T-helper 2 cell (primary cell): ENCODE measurements at places on chromosomes 6 and 20.

DNA sequence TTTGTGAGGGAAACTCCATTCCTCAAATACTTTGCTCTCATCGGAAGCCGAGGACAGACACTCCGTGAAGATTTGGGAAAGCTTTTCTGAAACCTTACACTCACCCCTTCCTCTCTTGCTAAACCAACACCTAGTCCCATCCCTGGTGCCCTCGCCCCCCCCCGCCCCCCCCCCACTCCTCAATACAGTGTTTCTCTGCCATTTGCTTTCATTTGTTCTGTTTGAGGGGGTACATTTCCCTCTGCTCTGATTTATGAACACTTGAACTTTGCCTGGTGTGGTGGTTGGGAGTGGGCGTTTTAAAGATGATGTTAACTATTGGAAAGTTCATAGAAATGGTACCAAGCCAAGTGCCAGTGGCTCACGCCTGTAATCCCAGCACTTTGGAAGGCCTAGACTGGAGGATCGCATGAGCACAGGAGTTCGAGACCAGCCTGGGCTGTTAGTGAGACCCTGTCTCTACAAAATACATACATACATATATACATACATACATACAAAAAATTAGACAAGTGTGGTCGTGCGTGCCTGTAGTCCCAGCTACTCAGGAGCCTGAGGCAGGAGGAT, 1.1 kb downstream of the RAB32 start:
- DNase-seq = no peak

DNA sequence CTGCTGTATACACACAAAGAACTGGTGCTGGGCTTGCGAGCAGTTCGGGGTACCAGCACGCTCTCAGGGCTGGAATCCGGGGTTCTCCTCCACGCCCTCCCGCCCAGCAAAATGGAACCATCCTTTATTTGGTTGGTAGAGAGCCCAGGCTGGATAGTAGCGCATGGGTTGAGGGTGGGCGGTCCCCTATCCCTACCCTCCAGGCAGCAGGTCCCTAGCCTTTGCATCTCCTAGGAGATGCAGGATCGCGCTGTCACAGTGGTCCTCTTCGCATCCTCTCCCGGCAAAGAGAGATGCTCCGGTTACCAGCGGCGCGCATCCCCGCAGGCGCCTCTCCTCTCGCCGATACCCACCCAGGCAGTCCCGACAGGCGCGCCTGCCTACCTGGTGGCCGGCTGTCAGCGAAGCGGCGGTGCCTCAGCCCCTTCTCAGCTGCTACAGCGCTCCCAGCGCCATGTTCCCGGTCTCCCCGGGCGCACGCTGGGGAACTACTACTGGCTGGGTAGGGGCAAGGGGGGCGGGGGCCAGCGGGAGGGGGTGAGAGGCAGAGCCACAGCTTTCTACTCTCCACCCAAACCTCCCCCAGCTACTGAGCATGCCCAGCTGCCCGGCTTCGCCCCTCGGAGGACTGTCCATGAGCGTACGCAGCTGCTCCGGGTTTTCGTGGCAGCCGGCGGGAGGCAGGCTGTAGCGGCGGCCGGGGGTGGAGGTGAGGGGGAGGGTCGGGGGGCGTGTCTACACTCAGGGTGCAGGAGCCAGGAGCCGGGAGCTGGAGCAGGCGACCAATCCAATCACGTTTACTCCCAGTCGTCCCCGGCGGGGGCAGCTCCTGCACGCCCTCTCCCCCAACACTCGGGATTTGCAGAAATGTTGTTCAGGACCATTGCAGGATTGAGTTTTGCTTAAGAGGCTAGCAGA, at the start of gene PAK5:
PAK5 (minus strand) TSS at position 699 of the 918 bp plus-strand sequence. CDS start 194,748 bp downstream, outside the sequence.
- no peak for DNase-seq

DNA sequence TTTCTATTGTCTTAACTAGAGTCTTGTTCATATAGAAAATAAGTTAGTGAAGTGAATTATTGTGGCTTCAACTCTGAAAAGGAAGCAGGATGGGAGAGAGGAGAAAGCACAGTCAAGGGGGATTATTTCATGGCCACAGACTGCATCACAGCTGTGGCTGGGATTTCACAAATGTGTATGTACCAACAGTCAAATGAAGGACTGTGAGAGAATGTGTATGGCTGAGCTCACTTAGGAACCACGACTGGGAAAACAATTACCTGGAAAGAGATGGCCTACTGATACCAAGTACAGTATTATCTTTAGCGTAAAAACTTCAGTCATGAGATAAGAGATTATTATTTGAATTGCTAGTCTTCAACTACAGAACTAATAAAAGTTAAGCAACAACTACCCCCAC, 54.9 kb downstream of the SESN1 start:
- DNase-seq = no peak

DNA sequence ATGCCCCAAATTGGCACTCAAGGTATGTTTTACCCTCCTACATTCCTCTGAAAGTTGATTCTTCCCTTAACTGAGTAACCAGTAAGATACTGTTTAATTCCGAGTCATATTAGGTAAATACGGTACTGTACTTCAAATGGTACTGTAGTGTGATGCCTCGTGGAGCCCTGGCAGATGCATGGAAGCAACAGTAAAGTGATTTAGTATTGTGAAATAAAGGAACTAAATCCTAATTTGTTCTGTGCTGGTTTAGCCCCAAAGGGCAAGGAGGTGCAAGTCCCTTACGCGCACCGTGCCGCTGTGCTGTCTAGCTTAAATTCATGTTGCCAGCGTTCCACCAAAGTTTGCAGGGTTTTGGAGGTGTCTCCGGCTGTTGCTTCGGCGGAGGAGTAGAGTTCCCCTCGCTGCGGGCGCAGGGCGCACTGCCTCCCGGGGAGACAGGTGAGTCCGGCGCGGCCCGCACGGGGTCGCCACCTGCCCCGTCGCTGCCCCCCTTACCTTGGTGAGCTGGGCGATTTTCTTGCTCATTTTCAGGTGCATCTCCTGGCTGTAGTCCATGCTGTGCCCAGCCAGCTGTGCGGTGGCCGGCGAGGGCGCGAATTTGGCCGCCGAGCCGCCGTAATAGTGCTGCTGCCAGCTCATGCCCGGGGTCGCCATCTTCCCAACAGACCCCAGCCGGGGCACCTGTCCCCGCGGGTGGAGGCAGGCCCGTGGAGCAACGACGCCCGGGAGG, 655 bp downstream of the FAM184A start:
- DNase-seq = peak; percentile 69

DNA sequence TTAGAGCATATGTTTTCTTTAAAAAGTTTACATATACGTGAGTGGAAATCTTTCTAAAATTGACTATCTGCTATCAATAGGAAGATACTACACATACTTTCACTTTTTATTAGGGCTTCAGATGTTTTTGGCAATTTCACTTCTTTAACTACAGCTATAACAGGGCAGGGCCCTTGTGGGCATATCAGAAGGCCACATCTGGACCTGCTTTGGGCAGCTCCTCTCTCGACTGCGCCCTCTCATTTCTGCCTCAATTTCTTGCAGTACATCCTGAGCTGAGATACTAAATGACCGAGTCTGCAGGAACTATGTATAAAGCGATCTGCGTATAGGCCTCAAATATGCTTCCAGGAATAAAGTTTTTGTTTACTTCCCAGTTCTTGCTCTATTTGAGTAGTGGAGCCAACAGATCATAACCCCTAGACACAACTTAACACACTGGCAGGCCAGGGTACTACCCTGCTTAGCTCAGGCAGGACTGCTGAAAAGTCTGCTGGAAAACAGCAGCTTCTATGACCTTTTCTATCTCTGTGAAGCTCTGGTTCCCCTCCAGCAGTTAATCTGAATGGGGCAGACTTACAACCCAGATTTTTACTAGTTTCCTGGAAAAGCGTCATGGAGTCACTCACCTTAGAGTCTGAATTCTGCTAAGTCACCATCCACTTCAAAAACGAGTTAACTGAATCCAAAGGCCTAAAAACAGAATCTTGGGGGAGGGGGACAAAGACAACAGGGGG, 12.7 kb downstream of the GCLC start:
- DNase-seq = no peak

GRCh38 chr20:44704551-44704971, 10.6 kb upstream of the CCN5 start:
- DNase-seq = no peak
